ENCODE measurements at places on chromosomes 16 and 17. TPM values are rescaled to one million over a fixed set of nuclear protein-coding genes. Genes with fewer than 3 reads are reported as not detected.

- DNase-seq = no peak
These were observed 610 bp upstream of the PEX12 start for GRCh38 chr17:35578929-35579432.

The TLCD3A gene
- total RNA-seq = 17.9 TPM

DNA sequence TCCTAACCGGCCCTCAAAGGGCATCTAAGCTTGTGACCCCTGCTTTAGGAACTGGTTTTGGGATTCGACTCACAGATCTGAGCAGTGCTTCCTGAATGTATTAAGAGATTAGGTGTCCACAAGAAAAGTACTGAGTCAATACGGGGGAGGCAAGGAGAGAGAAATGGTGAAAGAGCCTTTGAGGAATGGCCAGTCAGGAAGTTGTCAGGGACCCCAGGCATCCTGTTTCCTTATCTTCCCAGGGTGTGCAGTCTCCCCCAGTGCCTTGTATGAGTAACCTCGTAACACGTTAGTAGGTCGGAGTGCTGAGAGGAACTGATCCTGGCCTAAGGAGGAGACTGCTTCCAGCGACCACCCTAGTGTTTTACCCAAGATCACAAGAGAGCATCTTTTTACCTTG is 16.4 kb upstream of the TMED6 start:
- peak; percentile 38 for DNase-seq

DNA sequence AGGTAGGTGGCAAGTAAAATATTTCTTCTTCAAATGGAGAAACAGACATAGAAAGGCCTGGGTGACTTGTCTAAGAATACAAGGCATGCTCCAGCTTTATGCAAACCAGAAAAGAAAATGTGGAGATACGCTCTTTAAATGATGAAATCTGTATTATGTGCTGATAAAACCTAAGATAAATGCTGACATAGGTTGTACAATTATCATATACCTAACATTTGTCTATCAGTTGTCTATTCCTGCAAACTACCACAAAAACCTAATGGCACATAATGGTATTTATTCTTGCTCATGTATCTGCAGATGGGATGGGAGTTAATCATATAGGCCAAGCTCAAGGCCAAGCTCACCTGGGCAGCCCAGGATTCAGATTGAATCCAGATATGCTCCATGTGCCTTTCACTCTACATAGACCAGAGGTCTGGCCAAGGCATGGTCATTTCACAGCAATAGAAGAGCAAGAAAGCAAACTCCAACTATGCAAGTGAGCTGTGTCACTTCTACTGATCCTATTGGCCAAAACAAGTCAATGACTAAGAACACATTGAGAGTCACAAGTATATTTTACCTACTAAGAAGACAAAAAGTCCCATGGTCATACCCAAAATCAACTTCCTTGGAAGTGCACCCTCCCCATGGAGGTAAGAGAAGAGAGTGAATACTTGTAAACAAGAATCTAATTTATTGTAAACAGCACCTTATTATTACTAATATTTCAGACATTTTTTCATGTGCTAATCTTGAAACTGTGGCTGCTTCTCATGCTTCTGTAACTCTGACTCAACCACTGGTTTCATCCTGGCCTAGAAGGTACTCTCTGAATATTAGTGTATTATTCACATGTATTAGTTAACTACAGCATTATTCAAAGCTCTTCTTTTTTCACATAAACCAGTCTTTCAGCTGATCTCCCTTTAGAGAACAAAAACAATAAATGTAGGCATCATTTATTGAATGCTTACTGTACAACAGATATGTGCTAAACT is 270.7 kb upstream of the SOX9 start:
- DNase-seq = no peak

DNA sequence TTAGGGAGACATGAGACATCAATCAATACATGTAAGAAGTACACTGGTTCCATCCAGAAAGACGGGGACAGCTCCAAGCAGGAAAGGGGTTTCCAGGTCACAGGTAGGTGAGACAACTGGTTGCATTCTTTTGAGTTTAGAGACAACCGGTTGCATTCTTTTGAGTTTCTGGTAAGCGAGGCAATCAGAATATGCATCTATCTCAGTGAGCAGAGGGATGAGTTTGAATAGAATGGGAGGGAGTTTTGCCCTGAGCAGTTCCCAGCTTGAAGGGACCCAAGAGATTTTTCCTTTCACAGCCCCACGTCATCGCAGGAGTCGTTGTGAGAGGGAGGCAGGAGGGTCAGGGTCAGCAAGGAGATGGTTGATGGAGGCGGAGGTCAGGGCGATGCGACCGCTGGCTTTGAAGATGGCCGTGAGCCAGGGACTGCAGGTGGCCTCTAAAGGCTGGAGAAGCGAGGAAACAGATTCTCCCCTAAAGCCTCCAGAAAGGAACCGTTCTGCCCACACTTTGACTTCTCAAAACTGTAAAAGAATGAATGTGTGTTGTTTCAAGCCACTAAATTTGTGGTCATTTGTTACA is 36.5 kb downstream of the IRF8 start:
- DNase-seq = no peak

GRCh38 chr16:65309354-65309753 is 187.5 kb upstream of the CDH11 start:
- no peak for DNase-seq

GRCh38 chr17:75673487-75673886 is 6.3 kb downstream of the SAP30BP start:
- DNase-seq = no peak

All from dermis blood vessel endothelial cell (primary cell).